ENCODE measurements at places on chromosomes 16 and 17.

GRCh38 chr17:57622683-57623433 lies 122.2 kb downstream of the CCDC182 start:
- no peak for DNase-seq

DNA sequence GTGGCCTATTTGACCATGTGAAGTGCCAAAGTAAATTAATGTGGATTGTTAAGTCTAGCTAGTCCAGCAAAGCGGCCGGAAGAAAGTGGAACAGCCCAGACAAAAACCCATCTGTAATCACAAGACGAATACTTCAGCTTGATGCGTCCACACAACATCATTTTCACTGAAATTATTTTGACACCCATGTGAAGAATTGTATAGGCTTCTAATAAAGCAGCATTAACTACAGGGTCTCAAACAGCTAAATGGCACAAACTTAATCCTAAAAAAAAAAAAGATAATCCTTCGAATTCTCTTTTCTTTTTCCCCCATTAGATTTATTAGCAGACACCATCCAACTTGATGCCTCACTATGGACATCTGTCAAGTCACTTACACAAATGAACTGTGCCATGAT lies 73.8 kb downstream of the TOX3 start:
- no peak for DNase-seq

DNA sequence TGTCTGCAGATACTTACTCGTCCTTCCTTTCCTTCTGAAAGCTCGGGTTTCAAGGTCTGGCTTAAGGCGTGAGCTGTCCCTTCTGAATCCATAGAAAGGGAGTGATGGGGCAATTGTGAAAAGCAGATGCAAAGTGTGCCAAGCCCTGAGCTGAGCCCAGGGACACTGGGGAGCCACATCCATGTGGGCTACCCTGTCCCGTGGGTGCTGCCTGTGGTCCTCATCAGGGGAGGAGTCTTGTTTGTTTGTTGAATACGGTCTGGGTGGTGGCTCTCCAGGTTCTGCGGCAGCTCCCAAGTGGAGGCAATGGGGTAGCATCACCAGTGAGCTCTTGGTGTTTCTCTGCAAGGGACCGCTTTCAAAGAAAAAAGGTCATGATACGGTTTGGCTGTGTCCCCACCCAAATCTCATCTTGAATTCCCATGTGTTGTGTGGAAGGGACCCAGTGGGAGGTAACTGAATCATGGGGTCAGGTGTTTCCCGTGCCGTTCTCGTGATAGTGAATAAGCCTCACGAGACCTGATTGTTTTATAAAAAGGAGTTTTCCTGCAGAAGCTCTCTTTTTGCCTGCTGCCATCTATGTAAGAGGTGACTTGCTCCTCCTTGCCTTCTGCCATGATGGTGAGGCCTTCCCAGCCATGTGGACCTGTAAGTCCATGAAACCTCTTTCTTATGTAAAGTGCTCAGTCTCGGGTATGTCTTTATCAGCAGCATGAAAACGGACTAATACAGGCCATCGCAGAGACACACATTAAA lies 1.0 kb upstream of the ALG1 start:
- no peak for DNase-seq

DNA sequence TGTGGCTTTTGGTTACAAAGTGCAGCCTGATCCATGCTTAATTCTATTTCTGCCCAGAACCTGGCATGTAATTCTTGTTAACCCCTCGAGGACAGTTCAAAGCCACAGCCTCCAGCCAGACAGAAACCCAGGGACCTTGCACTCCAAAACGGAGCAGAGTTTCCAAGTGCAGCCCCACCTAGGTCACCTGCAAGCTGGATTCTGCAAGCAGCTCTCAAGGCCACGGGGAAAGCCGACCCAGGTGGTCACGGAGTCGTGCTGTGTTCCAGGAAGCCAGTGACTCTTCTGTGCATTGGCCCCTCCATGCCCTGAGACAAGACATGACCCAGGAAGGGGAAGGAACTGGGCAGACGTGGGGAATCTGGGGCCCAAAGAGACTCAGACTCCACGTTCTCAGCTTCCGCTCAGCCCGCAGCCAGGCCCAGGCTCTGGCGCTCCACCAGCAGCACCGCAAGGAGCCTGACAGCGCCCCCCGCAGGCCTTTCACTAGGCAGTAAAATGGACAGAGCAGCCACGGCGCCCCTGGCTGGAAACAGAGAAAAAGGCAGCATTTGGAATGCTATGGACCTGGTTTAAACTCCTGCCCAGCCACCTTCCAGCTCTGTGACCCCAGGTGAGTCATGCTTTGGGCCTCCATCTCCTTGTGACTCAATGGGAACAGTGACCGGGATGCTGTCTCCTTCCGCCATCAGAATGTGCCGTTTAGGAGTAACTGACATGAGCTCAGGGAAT lies 27.3 kb upstream of the GSG1L start:
- DNase-seq: no peak

- DNase-seq: no peak
Measured at GRCh38 chr16:1832838-1833454, 5.9 kb downstream of the FAHD1 start.

Measured in fibroblast of the conjunctiva (primary cell).